ENCODE measurements at places on chromosomes 11 and 22. TPM values are rescaled to one million over a fixed set of nuclear protein-coding genes. Genes with fewer than 3 reads are reported as not detected.

The PVALB gene
- 6.9 TPM for polyA plus RNA-seq

The JRKL gene
- 12.1 TPM for polyA plus RNA-seq

The GAL3ST1 gene
- 4.8 TPM for polyA plus RNA-seq

The ALG9 gene
- 21.2 TPM for polyA plus RNA-seq

All from muscle of leg (tissue), 16 donors.